NCI-H446 treated with DMSO at 0.1 percent for 48 hours (cell line): ENCODE measurements at places on chromosomes 7 and 10.
A peak's percentile ranks its signal among the peaks of the same experiment; 100 is the strongest.

GRCh38 chr7:45192621-45193041, 35.0 kb downstream of the RAMP3 start:
- no peak for DNase-seq

- DNase-seq, result no peak
These were observed 58.6 kb upstream of the PRSS1 start for GRCh38 chr7:142690554-142691182.

DNA sequence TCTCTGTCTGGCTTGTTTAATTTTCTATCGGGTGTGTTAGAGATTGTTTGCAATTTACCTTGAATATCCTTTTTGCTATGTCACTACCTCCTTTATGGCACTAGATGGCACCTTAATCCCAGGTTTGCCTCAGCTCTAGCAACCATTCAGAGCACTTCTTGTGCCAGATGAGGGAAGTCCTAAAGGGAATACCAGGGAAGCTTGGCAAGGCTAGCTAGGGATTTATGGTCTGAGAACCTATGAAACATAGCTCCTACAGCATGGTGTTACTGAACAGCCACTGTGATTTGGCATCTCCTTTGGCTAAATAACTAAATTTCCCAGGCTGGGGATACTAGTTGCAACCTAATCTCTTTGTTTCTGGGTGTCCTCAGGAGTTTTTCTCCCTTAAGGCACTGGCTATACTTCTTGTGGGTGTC, 69.0 kb upstream of the VOPP1 start:
- DNase-seq, result peak; percentile 63

- no peak for DNase-seq
These were observed 1.7 kb downstream of the TRIM8 start for GRCh38 chr10:102645741-102646609.
